ENCODE measurements at places on chromosomes 3 and 15.

DNA sequence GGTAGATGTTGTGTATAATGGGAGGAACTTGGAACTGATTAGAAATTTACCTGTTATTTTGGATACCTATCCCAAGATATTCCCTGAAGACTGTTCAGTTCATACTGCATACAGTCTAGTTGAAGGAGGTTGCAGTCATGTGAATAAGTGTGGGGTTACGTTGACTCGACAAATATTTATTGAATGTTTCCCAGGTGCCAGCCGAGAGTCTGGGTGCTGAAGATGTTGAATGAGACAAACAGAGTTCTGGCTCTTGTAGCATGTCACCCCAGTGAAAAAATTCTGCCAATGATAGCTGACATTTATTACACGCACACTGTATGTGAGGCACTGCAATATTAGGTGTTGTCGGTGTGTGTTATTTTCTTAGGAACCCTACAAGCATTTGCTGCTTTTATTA lies 176.0 kb downstream of the KCNMB2 start:
- no peak for DNase-seq

DNA sequence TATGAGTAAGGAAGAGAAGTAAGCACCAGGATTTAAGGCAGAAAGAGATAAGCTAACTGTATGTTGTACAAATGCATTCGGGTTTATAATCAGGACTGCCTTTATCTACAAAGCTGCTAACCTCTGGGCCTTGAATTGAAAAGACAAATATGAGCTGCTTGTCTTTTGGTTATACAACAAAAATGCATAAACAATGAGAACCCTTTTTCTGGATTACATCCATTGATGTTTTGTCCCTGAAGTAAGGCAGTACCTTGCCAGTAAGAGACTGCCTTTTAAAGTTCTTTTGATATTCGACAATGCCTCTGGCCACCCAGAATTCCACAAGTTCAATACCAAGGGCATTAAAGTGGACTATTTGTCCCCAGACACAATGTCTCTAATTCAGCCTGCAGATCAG lies 280.7 kb downstream of the ZNF621 start:
- DNase-seq = no peak

GRCh38 chr3:117518364-117518763 lies 808.8 kb downstream of the TUSC7 start:
- no peak for DNase-seq

- no peak for DNase-seq
Observed at GRCh38 chr3:33044676-33045075, 52.3 kb downstream of the GLB1 start.

DNA sequence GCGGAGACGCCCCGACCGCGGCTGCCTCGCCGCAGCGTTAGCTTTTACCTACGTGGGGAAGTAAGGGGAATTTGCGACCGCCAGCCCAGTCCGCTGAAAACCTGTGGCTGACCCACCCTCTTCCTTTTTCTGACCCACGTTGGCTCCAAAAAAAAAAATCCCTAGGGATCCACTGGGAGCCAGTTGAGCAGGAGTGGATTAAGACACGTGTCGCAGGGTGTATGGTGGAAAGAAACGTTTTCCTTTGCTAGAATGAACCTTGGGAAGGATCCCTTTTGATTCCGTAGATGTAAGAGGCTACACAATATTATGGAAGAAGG lies 575 bp upstream of the PCYT1A start:
- DNase-seq = no peak

DNA sequence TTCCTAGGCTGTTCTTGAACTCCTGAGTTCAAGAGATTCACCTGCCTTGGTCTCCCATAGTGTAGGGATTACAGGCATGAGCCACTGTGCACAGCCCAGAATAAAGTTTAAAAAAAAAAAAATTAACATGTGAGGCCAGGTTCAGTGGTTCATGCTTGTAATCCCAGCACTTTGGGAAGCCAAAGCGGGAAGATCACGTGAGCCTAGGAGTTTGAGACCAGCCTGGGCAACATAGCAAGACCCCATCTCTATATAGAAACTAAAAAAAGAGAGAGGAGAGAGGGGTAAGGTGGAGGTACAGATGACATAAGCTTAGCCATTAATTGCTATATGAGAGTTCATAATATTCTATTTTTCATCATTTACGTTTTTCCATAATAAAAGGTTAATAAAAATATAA lies 21.5 kb downstream of the ZNF148 start:
- no peak for DNase-seq

- DNase-seq = no peak
Observed at GRCh38 chr3:134253475-134254226, 3.0 kb upstream of the RYK start.

- DNase-seq = no peak
Observed at GRCh38 chr15:101170568-101171350, 81.1 kb downstream of the CHSY1 start.

GRCh38 chr3:187274977-187275338 lies 16.6 kb downstream of the MASP1 start:
- DNase-seq = no peak

DNA sequence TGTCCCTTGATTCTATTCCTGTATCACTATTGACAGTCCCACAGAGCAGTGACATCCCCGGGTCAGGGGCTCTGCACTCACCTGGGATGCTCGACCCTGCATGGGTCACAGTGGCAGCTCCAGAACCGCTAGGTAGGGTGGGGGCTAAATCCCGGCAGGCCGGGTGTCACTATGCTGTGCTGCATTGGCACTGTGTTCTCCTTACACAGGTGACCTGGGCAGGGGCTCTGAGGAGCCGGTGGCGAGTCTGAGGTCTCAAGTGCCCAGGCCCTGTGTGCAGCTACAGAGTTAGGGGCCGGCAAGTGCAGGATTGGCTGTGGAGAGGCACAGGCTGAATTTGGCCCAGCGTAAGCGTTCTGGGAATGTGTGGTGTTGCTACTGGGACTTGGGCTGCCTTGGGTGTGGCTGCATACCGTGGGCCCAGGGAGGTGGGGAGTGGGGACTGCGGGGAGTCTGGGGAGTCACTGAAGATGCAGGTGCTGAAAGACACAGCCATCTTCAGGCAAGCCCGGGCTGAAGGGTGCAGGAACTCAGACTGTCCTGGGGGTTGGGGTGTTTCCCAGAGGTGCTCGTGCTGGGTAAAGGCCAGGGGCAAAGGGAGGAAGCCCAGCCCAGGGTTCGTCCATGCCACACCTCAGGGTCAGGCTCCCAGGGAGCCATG lies 102.6 kb upstream of the PRR20G start:
- no peak for DNase-seq

DNA sequence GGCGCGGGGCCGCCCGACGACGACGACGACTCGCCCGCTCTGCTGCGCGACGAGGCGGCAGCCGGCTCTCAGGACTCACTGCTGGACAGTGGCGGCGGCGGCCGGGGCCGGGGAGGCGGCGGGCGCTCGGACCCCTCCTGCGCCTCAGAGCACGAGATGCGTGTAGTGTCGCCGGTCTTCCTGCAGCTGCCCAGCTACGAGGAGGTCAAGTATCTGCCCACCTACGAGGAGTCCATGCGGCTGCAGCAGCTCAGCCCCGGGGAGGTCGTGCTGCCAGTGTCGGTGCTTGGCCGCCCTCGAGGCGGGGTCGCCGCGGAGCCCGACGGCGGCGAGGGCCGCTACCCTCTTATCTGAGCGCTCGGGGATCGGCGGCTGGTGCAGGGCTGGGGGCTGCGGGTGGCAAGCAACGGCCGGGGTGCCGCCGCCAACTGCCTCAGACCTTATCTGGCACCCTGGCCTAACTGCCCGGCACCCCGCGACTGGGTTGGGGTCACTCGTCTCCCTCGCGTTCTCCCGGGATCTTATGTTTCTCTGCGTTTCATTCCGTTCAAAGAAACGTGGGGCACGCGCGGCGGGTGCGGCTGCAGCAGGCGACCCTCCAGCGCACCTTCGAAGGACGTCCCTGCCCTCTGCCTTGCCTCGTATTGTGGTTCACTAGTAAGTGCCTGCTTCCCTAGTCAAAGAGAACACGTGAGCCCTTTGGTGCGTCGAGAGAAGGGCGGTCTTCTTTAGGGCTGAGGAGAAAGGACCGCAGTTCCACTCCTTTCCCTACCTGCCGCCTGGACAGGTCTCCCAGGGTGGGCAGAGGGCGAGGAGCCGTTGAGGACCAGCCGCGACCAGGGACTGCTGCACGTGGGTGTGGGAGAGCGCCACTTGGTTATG lies 1.0 kb downstream of the C3orf80 start:
- DNase-seq = peak; percentile 68

DNA sequence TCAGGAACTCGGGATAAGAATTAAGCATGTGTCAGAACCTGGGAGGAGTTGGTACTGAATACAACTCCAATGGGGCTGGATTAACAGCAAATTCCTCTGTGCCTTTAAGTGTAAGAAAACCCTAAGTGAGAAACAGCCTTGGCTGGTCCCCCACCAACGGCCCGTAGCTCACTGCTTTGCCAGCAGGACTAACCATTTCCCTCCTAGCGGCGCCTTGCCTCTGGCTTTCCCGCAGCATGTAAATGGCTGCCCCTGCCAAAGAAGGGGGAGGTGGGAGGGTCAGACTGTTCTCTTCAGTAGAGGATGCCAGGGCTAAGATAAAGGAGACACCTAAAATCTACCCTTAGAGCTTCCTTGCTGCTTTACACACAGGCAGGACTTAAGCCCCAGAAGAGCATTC lies 51.0 kb upstream of the SH3GL3 start:
- no peak for DNase-seq

DNA sequence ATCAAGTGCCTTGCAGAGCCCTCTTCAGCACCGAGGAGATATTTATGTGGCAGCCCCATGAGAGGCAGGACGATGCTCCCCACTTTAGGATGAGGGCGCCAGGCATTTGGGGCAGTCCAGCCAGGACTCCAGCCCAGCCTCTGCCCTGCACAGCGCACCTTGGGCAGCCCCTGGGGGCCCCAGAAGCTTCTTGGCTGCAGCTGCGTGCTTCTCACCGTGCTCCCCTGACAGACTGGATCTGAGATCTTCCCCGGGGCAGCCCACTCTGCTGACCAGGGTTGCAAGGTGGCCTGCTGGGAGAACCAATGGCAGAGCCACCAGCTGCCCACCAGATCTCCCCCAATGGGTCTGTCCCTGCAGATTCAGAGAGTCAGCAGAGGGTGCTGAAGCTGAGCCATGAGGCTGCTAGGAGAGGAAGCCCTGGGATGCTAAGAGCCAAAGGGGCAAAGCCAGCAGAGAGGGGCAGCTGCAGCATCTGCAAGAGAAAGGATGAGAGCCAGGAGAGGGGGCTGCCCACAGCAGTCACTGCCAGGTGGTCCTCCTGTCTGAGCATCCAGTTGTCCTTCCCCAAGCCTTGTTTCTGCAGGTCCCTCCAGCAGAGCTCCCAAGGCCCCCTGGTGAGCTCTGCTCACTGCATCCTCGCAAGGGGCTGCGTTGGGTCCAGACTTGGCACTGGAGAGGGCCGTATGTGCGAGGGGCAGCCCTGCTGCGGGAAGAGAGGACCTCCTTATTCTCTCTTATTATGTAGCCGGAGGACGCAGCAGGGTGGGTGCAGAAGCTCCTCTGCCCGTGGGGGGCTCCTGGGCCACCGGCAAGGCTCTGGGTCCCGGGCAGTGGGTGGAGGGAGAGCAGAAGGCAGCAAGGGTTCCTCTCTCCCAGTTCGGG lies 14.7 kb upstream of the KLF13 start:
- peak; percentile 34 for DNase-seq

GRCh38 chr3:108124337-108125152 lies 33.7 kb upstream of the CD47 start:
- peak; percentile 84 for DNase-seq

- DNase-seq = no peak
Observed at GRCh38 chr15:56960116-56960515, 41.7 kb downstream of the TCF12 start.

DNA sequence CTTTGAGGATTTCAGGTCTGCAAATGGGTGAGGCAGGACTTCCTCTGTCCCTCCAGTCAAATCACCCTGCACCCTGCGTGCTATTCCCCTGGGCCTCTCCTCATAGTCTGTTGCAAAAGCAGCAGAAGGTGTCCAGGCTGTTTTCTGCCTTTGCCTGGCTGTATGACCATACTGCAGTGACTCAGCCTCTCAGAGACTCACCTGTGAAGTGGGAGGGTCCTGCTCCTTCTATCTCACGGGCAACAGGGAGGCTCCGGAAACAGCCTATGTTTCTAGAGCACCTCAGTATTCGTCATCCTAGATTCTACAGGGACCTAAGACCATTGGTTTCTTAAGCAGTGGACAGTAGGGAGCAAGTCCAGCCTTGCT lies 216.4 kb downstream of the TLE3 start:
- no peak for DNase-seq

GRCh38 chr3:156416846-156417558 lies 137.9 kb downstream of the SSR3 start:
- DNase-seq = no peak

- no peak for DNase-seq
Observed at GRCh38 chr3:54633444-54634121, 294.3 kb downstream of the LRTM1 start.

- no peak for DNase-seq
Observed at GRCh38 chr3:177948716-177949425, 587.4 kb upstream of the KCNMB2 start.

- DNase-seq = no peak
Observed at GRCh38 chr3:135792174-135792573, 173.4 kb upstream of the PPP2R3A start.

GRCh38 chr15:63473749-63473998 lies 30.7 kb upstream of the USP3 start:
- DNase-seq = no peak

DNA sequence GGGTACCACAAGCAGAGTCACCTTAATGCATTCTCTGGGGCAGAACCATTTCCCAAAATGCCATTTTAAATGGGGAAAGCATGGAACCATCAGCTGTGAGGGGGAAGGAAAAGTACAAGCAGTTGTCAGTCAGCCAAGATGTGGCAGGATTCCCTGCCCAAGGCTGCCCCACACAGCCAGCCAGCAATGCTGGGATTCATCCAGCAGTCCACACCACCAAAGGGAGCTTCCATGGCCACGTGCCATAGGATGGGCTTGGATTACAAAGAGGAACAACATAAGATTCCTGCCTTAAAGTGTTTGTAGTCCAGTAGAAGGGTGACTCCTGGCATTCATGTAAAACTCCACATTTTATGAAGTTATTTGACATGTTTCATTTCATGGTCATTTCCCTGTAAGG lies 233.3 kb downstream of the SHOX2 start:
- no peak for DNase-seq

GRCh38 chr15:45187578-45187893 lies 230 bp downstream of the SHF start:
- DNase-seq = no peak

GRCh38 chr3:183845608-183846288 lies 20.4 kb upstream of the MAP6D1 start:
- DNase-seq = no peak

GRCh38 chr3:177574222-177574856 lies 377.1 kb upstream of the TBL1XR1 start:
- DNase-seq = no peak

- peak; percentile 25 for DNase-seq
Observed at GRCh38 chr3:42732829-42733459, 30.3 kb upstream of the HHATL start.

GRCh38 chr3:120597445-120598049 lies 1.4 kb downstream of the NDUFB4 start:
- no peak for DNase-seq

DNA sequence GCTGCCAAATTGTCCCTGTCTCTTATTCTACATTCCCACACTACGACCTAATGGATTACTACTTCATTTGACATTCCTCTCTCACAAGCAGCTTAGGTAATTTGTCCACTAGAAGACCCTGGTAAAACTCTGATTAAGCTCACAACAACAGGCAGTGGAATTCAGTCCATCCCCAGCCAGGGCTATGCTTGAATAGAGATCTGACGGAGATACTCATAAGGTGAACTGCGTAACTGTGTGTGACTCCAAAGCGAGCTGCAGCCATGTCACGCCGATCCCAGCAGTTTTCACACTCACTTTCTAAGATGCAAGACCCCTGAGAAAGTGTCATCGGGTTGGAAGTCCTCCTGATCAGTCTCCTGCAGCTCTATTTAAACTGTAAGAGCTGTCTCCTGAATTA lies 25.7 kb upstream of the ROBO2 start:
- DNase-seq = peak; percentile 4

Data from SK-N-DZ (cell line).